LHCN-M2 (cell line): ENCODE measurements at places on chromosomes 11 and 22. TPM values are rescaled to one million over a fixed set of nuclear protein-coding genes. Genes with fewer than 3 reads are reported as not detected.
A peak's percentile ranks its signal among the peaks of the same experiment; 100 is the strongest.

- no peak for DNase-seq
Measured at GRCh38 chr11:72237112-72237931, 6.7 kb downstream of the PHOX2A start.

DNA sequence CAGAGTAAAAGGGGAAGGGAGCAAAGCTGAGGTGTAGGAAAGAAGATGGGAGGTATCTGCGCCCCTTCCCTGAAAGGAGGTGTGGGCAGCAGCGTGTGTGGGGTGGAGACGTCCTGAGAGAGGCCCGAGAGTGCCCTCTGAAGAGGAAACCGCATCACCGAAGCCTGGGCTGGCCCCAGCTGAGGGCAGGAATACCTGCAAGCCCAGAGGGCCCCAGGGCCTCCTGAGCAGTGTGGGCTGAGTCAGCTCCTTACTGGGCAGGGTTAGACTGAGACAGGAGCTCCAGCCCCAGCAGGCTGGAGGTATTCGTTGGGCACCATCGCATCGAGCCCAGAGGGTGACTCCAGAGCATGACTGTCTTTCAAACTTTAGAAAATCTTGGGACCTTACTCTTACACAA lies 534.0 kb upstream of the B3GAT1 start:
- DNase-seq, result no peak

- DNase-seq, result no peak
Measured at GRCh38 chr22:20456722-20457076, 19.1 kb upstream of the SCARF2 start.

DNA sequence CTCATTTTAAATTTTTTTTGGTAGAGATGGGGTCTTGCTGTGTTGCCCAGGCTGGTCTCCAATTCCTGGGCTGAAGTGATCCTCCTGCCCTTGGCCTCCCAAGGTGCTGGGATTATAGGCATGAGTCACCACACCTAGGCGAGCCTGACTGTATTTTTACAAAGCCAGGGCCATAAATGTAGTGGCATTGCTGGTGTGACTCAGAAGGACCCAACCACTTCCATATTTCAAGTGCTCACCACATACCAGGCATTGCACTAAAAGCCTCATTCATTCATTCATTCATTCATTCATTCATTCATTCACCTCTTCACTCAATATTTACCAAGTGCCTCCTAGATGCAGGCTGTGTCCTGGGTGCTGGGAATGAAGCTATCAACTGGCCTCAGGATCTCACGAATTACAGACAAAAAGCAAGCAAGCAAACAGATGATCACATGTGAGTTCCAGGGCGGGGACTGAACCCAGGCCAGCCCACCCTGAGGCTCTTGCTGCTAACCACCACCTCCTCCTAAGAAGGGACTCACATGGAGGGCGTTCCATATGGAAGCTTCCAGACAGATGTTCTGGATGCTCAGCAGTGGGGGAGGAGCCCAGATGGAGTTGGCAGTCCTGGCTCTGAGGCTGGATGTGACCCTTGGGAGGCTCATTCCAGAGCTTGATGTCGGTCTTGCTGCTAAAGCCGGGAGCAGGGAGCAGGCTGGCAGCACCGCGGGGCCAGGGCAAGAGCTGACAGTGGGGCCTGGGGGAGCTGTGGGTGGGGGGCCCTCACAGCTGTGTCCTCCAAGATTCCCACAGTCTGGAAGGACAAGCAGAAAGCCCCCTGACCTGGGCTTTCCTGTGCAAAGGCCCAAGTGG lies 158.8 kb downstream of the CTTN start:
- DNase-seq, result peak; percentile 24

DNA sequence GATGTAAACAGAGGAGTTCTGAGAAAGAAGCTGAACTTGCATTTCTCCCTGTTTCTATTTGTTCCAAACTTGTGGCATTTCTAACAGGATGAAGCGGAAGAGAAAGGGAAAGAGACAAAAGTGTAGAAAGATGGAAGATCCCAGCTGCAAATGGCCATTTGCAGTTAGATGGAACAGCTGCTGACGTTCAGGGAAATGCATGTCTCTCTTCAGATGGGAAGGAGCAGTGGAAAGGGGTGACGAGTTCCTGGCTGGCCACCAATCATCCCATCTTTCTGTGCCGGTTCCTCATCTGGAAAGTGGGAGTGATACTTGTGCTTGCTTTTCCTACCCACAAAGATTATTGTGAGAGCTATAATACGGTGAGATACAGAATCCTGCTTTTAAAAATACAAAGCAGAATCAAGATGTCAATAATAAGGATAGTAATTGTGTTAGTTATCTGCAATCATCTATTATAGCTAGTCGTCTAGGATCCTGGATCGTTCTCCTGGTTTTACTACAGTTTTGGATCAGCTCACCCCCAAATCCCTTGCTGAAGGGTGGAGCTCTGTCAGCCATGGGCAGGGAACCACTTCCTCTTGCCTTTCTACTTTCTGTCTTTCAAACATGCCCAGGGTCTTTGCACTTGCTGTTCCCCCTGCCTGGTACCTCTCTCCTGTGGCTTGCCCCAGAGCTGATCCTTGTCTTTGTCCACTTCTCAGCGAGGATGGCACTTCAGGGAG lies 1.2 kb upstream of the TIMP3 start:
- DNase-seq, result no peak

DNA sequence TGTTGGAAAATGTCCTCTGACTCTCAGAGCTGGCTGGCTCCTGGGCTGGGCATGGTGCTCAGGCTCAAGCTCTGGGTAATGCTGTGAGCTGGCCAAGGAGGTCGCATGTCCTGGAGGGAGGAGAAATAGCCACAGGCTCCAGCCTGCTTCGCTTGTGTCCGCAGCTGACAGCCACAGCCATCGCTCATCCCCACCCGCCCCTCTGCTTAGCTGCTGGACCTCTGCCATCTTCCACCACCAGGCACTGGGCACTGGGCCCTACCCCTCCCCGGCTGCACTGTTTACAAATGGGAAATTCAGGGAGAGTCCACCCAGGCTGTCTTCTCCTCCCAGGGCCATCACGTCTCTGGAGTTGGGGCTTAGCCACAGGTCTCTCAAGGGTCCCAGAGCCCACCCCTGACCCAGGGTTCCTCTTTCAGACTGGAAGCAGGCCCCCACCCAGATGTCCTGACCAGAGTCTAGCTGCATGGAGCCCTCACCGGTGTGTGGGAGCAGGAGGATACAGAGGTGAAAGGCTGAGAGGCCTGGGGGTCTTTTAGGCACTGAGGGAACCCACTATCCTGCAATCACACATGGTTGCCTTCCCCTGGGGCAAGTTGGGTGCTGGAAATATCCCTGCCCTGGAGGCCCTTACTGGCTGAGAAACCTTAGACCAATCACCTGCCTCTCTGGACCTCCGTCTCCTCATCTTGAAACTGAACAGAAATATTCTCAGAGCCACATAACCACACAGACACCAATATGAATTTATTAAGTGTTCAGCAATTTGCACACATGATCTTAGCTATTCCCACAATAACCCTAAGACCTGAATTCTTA lies 62.7 kb downstream of the CD82 start:
- DNase-seq, result peak; percentile 79

GRCh38 chr22:24440270-24440717 lies 12.9 kb downstream of the ADORA2A start:
- DNase-seq, result no peak

DNA sequence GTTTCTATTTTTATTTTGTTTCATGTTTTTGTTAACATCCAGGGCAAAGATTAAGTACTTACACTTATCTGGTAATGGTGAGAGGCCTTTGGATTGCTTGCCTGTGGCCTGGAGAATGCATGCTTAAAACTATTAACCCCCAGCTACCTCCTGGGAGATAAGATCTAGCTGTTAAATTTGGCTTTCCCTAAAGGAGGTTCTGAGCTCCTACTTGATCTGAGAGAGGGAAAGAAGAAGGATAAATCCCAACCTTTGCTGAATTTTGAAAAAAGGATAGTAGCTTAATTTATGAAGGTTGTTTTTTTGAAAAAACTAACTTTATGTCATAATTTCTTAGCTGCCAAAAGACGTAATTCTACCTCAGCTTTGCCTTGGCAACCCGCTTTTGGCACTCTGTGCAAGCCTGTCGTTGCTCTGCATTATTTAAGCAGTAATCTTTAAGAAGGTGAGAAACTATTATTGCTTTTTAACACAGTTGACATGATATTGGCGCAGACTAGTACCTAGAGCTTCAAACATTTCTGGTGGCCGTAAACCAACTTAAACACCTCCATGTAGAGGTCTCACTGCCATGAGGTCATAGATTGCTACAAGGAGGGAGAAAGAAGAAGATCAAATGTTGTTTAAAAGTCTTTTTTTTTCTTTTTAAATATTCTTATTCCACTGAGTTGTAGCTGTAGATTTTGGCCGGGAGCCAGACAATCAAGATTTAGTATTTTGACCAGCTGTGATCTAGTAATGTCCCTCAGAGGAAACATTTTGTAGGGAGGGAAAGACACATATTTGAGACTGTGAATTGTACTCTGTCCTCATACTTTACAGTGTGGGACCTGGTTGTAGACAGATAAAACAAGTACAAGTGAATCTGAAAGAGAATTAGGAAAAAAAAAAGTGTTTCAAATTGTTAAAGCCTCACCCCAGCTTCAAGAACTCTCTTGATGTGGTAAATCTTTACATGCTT lies 74.4 kb downstream of the WNT11 start:
- DNase-seq, result peak; percentile 50

GRCh38 chr11:95585752-95586077 lies 203.9 kb downstream of the FAM76B start:
- DNase-seq, result no peak

- peak; percentile 49 for DNase-seq
Measured at GRCh38 chr11:85810871-85811611, at the start of gene SYTL2. SYTL2 (minus strand) TSS chr11:85811141; CDS start chr11:85757725, 53,416 bp downstream.

GRCh38 chr22:30422481-30423300 lies 2.9 kb upstream of the MTFP1 start:
- peak; percentile 99 for DNase-seq

Gene GNAZ
- total RNA-seq, result 6.1 and 9.6 TPM in 2 replicates

Gene ZNHIT2
- 13.7 and 20.9 TPM in 2 replicates for total RNA-seq
